HTR-8/SVneo (cell line): ENCODE measurements at places on chromosomes 7 and 10.

- DNase-seq = no peak
These were observed 584 bp upstream of the RUNDC3B start for GRCh38 chr7:87627634-87627994.

- no peak for DNase-seq
These were observed 61.8 kb upstream of the EEPD1 start for GRCh38 chr7:36090976-36091873.

DNA sequence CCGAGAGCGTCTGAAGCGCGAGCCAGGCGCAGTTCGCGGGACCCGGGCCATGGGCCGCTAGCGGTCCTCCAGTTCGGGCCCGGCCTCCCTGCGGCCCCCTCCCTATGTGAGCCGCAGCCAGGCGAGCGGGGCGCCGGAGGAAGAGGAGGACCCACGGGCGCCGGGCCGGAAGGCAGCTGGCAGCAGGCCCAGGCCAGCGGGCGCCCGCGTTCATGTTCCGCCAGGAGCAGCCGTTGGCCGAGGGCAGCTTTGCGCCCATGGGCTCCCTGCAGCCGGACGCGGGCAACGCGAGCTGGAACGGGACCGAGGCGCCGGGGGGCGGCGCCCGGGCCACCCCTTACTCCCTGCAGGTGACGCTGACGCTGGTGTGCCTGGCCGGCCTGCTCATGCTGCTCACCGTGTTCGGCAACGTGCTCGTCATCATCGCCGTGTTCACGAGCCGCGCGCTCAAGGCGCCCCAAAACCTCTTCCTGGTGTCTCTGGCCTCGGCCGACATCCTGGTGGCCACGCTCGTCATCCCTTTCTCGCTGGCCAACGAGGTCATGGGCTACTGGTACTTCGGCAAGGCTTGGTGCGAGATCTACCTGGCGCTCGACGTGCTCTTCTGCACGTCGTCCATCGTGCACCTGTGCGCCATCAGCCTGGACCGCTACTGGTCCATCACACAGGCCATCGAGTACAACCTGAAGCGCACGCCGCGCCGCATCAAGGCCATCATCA, 1.1 kb downstream of the ADRA2A start:
- no peak for DNase-seq

DNA sequence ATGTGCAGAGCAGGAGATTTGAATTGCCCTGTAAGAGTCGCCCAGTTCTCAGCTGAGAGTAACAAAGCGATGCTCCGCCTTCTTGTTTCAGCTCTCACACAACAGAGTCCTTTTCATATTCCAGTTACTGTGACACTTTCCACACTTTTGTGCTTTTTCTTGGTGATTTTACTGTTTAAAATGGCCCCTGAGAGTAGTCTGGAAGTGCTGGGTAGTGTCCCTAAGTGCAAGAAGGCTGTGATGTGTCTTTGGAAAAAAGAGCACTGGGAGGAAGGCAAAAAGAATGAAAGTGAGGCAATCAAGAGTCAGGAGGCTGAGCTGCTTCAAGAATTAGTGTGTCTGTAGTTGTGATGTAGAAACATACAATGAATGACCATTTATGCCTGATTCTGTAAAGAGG, 201.2 kb upstream of the SEMA3E start:
- no peak for DNase-seq

GRCh38 chr7:93036149-93036640, 81.6 kb downstream of the SAMD9 start:
- DNase-seq = no peak

GRCh38 chr7:27900006-27900405, 160.0 kb downstream of the TAX1BP1 start:
- DNase-seq = no peak

DNA sequence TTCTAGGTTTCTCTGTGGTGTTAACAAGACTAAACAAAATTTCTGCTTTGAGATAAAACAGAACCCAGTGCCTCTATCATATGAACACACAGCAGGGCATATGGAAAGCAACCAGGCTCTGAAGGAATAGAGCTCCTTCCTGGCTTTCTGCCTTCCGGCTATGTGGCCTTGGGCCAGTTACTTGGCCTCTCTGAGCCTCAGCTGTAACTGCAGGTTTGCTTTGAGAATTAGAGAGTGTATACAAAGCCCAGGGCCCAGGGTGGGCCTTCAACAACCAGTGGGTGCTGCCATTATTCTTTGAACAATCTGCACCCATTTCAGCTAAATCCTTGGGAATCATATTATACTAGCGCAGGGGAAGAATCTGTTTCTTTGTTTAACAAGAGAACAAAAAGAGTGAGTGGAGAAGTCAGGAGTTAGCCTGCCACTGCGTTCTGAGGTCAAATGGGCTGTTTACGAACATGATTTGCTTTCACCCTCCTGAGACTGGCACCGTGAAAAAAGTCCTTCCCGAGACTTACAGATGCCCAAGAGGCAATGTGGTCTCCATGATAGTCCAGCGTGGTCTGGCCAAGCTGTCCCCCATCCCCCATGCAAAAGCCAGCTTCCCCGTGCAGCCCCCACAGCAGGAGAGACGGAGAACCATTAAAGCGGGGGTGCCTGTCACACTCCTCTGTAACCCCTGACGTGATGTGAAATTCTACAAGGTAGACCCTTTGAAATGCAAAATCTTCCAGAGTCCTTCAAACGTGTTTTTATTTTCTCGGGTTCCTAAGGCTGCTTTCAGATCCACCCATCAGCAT, 4.9 kb downstream of the FAM53B start:
- DNase-seq = no peak

DNA sequence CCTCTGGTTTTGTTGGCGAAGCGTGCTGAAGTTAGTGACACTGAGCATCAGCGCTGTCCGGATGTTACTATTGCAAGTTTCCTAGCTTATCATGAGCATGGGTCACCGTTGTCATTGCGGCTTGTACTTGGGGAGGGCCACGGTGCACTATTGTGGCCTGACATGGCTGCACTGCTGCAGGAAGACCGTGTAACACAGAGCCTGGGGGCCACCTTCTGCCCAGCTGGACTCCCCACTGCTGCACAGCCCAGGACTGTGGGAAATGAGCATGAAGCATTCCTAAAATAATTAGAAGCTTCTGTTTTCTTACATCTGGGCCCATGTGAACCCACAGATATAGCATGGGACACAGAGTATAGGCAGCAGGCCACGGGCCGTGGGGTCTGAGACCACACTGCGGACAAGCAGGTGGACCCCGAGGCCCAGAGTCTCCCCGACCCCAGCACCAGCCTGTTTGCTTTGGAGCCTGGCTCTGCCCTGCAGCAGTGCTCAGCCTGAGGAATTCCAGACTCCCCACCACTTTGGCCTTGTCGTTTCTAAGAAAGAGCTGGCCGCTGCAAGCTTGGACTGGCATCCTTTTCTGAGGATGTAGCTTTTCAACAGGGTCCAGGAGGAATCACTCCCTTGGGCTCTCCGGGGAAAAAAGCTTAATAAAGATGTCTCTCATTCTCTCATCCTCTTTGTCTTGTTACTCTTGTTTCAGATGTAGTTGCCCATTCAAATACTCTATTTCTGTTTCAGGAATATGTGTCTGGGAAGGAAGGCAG, 179.2 kb downstream of the CCDC3 start:
- DNase-seq = no peak

DNA sequence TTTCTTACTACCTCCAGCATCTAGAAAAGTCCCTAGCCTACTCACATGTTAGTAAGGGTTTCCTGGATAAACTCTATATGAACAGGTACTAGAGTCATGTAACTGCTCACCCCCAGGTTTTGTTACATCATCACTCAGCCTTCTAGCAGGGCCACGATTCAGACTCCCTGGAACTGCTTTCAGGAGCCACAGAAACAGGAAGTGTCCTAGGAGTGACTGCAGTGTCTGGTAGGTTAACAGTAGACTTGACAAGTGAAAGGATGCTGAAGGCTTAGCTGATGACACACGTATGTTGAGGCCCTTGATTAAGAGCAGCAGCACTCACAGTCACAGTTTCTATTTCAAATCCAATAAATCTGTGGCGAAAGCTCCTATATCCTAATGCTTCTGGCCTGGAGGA, 101.2 kb downstream of the DNMBP start:
- DNase-seq = no peak

DNA sequence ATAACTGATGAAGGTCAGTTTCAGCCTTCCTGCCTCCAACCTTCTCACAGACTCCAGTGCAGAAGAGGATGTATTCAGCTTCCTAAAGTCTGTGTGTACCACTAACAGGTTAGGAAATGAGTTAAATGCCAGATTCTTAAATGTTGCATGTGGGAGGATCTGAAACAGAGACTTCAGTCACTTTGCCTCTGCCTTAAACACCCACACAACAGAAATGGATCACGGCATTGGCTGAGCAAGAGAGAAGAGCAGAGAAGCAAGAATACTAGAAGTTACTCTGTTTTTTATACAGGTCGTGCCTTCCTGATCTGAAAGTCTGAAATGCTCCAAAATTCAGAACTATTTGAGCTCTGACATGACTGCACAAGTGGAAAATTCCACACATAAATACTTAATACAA, 98.9 kb upstream of the ARHGAP21 start:
- DNase-seq = no peak

DNA sequence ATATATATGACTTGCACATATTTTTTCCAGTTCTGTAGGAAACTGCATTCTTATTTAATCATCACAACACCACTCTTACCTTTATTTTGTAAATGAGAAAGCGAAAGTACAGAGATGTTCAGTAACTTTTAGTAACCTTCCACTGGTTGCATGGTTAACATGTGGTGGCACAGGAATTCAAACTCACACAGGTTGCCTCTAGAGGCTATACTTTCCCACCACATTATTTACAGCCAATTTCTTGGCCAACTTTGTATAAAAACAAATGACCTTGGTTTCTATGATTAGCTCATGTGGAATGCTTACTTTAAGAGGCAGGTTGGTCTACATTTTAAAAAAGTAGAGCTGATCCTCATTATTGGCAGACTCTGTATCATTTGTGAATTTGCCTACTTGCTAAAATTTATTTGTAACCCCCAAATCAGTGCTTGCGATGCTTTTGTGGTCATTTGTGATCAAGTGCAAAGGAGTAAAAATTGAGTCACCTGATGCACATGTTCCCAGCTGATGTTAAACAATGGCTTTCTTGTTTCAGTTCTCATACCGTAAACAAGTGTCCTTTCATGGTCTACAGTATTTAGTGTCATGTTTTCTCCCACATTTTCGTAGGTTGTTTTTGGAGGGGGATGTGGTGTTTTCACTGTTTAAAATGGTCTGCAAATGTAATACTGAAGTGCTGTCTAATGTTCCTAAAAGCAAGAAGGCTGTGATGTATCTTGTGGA, 14.8 kb downstream of the BBS9 start:
- no peak for DNase-seq

GRCh38 chr10:133030126-133030525, 57.6 kb upstream of the ADGRA1 start:
- no peak for DNase-seq

GRCh38 chr7:33750177-33750576, 155.2 kb upstream of the BMPER start:
- no peak for DNase-seq

- no peak for DNase-seq
These were observed 125.7 kb downstream of the TEX36 start for GRCh38 chr10:125557311-125557710.

GRCh38 chr7:3897430-3898372, 596.6 kb downstream of the SDK1 start:
- peak; percentile 55 for DNase-seq

DNA sequence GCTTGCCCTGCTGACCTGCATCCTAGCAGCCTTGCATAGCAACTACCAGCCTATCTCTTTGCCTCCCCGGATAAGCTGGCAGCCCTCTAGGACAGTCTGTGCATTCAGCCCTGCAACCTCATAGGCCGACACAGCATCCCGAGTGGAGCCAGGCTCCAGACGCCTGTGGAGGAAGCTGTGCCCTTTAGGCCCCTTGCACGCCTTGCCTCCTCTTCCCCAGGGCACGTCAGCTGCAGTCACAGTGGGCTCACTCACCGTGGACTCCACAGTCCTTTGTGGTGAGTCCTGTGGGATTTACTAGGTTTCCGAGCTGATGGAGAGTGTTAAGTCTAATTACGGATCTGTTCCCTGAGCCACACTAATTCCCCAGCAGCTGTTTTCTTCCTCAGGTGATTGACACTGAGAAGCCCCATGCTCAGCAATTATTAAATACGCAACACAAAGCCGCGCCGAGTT, 540.0 kb downstream of the TCERG1L start:
- no peak for DNase-seq

DNA sequence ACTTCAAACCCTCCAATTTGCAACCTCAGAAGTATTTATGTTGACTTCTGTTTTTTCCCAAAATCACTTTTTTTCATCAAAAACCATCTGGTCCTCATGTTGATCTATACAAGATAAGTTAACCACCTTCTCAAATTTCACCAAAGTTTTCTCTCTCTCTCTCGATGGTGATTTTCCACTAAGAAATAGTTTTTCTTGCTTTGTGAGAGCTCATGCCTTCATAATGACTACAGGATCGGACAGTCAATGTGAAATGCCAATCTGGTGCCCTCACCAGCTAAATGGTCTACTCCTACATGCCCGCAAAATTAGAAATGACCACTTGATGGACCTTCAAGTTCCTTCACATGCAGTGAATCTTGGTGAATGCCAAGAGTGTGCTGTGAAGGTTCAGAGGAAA, 40.4 kb downstream of the CNNM1 start:
- no peak for DNase-seq

DNA sequence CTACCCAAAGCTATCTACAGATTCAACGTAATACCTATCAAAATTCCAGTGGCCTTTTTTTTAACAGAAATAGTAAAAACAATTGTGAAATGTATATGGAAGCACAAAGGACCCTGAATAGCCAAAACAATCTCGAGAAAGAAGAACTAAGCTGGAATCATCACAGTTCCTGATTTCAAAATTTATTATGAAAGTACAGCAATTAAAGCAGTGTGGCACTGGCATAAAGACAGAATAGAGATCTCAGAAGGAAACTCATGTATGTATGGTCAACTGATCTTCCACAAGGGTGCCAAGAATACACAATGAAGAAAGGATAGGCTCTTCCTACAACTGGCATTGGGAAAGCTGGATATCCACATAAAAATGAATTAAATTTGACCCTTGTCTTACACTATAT, 23.2 kb downstream of the PNLIPRP3 start:
- no peak for DNase-seq

DNA sequence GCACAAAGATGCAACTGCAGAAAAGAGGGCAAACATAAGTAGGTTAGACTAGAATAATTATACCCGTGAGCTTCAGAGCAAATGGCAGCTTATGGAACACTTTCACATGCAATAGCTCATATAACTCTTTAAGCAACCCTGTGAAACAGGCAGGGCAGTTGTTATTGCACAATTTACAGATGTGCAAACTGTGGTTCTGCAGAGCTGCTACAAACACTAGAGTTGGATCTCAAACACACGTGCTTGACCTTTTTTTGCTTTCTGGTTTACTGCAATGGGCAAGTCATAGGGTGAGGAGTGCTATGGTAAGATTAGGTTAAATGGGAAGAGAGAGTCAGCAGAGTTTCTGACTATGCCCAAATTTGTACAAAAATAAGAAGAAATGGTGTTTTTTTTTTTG, 610.8 kb downstream of the GATA3 start:
- no peak for DNase-seq

- no peak for DNase-seq
These were observed 62.5 kb downstream of the MCU start for GRCh38 chr10:72754275-72755032.

- peak; percentile 78 for DNase-seq
These were observed 34.1 kb downstream of the NET1 start for GRCh38 chr10:5446390-5446926.

GRCh38 chr7:151003572-151003971, 12.8 kb downstream of the NOS3 start:
- DNase-seq = no peak

GRCh38 chr7:155979994-155980393, 167.7 kb upstream of the SHH start:
- DNase-seq = no peak
